Stimulated activated CD4-positive, alpha-beta T cell treated with anti-CD3 and anti-CD28 coated beads, Interleukin-15, amount 100 ng/mL, for 1 hour (primary cell): ENCODE measurements at places on chromosomes 5 and 9.

- no peak for DNase-seq
Observed at GRCh38 chr5:119212676-119213075, 141.8 kb downstream of the DMXL1 start.

DNA sequence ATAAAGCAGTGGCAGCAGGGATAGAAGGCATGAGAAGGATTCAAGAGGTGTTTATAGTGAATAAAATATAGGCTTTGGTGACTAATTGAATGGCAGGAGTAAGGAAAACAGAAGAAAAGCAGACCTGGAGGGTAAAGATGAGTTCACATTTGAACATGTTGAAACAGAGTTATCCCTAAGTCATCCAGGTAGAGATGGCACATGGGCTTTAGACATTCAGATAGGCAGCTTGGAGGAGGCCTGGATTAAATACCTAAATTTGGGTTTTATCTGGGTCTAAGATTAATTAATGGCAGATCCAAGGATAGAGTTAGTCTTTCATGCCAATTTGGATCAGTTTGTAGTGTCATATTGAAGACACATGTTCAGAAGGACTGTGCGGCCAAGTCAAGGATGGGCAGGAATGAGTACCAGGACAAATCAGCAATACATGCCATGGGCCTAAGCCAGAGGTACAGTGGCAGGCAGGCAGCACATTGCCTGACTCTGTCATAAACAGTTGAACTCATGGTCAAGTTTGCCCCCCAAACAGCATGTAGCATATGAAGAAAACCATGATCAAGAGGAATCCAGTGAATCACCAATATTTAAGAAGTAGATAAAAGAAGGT is 115.5 kb upstream of the SLC12A2 start:
- DNase-seq = no peak

DNA sequence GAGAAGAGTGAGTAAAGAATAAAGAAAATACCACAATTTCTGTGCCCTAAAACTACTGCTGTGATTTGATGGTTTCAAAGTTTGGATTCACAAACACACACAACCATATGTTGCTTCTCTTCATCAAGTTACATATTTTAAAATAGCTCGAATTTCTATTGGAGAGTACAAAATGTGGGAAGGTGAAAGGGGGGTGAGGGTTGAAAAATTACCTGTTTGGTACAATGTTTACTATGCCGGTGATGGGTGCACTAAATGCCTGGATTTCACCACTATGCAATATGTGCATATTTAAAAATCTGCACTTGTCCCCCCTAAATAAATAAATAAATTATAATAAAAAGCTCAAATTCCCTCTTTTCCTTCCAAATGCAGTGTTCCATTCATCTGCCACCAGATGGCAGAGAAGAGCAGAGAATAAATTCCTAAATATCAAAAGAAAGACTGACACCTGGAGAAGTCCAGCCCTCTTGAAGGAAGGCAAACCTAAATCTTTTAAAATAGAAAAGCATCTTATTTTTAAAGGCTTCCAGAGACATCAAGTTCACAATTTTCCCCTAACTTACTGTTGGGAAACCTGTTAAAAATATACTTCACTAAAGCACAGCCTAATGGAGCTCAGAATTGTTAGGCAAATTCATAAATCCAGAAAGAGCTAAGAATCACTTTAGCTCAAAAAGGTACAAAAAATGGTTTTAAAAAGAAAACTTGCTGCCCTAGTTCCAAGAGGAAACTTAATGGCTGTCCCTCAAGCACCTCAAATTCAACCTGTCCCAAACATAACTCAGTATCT is 24.8 kb upstream of the HNRNPA0 start:
- DNase-seq = no peak

GRCh38 chr5:149412783-149413476 is 33.8 kb upstream of the IL17B start:
- no peak for DNase-seq

GRCh38 chr5:91145333-91145620 is 237.8 kb downstream of the ARRDC3 start:
- DNase-seq = no peak

DNA sequence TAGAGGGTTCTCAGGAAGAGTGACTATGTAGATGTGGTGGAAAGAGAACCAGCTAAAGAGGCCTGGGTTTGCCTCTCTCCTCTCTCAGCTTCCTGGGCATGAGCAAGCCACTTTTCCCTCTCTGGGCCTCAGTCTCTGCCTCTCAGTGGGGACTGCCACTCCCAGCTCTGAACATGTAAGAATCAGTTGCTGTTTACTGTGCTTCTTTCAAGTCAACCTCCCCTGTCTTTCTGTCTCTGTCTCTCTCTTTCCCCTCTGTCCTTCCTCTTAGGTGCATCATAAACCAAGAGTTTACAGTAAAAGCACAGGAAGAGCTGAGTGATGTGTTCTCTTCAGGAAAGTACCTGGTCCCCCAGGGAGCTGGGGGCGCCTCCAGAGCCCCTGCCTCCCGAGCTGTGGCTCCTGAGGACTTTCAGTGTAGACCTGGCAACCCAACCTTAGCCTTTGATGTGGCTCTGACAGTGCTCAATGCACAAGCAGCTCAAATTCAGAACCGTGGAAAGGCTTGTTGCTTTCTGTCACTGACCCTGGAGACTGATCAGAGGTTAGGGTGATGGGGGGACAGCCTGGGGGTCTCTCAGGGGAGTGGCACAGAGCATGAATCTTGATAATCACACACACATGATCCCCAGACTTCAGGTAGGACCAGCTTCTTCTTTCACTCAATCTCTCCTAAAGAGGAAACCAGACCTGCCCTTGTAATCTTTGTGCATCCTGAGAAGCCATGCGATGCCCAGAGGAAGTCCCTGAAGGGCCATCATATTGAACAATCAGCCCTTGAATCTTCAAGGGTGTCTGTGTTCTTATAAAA is 59.4 kb upstream of the TNFSF8 start:
- DNase-seq = no peak

- no peak for DNase-seq
Observed at GRCh38 chr9:98707166-98708102, 1.3 kb downstream of the GABBR2 start.

DNA sequence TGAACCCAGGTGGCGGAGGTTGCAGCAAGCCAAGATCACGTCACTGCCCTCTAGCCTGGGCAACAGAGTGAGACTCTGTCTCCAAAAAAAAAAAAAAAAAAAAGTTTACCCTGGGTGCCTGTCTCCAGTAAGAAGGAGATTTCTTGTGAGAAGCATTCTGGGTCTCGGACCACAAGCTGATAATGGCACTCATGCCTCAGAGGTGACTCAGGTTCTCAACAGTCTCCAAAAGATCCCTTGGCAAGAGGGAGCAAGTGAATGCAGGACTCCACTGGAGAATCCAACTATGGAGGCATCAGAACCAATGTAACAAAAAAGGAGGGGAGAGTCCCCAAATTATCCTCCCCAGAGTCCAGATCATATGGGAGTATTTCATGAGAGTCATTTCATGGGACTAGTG is 106.0 kb upstream of the LRRTM2 start:
- no peak for DNase-seq

DNA sequence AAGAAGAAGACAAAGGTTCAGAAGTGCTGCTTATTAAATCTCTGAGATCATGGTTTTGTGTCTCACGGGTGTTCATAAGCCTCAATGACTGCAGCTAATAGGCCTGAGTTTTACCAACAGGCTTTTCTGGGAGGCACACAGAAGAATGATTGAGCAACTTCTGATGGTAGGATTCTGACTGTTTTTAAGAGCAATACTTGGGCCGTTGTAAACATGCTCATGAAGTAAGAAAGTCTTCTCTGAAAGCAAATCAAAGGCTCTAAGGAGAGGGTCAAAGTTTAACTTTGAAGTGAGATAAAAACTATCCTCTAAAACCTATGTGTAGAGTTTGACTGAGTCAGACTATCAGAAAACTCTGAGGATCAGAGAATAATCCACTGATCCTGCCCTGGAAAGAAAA is 390.9 kb upstream of the DAB2 start:
- DNase-seq = no peak

- DNase-seq = no peak
Observed at GRCh38 chr5:125311743-125312142, 565.3 kb upstream of the ZNF608 start.

DNA sequence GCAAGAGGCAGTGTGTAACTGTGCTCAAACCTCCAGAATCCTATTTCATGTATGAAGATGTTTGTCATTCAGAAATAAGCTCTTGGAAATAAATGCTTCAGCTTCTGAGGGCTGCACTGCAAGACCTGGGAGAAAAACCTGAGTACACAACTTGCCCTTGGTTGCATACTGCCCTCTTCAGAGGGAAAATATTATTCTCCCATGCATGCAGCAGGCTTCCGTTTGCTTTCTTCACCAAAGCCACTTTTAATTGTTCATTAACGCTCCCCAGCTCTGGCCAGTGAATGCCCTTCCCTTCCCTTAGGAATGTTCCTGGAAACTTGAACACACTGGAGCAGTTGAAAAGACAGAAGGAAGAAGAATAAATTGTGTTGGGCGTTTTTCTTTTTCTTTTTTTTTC is 2.5 kb upstream of the WHRN start:
- no peak for DNase-seq

GRCh38 chr5:142296914-142297417 is 27.9 kb downstream of the SPRY4 start:
- no peak for DNase-seq

- DNase-seq = no peak
Observed at GRCh38 chr5:139147483-139148087, 50.6 kb downstream of the SIL1 start.

DNA sequence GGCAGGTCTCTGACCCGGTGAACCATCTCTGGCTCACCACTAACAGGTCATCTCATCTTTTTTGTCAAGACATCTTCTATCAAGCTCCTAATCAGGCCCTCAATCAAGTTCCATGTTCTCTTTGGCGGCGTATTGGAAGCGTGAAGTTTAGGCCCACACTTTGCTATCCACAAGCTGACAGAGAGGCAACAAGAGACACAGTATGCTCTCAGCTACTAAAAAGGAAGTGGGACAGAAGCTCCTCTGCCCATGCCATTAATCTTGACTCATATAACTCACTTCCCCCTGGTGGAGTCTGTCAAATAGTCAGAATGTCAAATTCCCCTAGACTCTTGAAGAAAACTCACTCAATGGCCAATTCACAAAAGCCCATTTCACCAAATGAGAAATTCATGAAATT is 77.6 kb upstream of the TMC1 start:
- no peak for DNase-seq

DNA sequence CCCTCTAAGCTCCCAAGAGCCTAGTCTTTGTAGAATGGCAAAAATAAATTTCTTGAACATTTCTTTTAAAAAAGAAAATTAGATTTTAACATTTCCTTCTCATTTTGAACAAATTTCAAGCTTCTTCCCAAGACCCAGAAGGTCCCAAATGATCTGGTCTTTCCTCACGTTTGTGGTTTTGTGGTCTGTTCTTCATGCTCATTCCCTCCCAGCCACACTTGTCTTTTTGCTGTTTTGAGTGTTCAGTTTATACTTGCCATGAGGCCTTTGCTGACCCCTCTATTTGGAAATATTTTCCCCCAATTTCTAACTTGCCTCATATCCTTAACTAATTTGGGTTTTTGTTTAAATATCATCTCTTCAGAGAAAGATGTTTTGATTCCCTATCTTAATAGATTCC is 133.4 kb upstream of the PAPPA start:
- DNase-seq = no peak

GRCh38 chr5:35477321-35477720 is 140.3 kb upstream of the SPEF2 start:
- no peak for DNase-seq

DNA sequence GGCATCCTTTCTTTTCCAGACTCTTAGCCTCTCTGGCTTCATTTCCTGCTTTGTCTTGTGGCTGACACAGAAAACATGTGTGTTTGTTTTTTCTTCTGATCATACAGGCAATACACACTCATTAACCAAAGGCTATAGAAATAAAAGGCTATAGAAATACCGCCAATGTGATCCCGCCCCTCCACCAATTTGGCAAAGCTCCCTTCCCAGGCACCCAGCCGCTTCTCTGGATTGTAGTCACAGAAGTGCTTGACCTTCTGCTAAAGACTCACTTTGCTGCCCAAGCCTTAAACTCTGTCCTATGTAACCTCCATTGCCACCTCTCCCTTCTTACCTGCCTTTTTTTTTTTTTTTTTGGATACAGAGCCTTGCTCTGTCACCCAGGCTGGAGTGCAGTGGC is 5.3 kb downstream of the TXNDC15 start:
- no peak for DNase-seq

DNA sequence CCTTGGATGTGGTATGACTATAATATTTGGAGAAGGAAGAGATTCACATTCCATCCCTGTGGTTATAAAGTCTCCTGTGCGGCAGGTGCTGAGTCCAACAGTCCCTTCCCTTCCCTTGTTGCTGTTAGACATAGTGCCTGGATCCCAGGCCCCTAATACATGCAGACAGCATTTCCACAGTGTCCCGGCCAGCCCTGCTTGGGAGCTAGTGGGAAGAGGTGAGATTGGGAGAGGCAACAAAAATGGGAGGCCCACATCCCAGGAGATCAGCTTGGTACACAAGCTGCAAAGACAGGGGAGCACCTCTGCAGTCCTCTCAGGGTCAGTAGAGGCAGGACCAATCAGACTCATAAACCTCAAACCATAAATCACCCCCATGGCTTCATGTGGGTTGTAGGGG is 3.3 kb upstream of the NEURL1B start:
- DNase-seq = no peak

GRCh38 chr5:86824637-86825036 is 206.9 kb downstream of the COX7C start:
- DNase-seq = no peak

DNA sequence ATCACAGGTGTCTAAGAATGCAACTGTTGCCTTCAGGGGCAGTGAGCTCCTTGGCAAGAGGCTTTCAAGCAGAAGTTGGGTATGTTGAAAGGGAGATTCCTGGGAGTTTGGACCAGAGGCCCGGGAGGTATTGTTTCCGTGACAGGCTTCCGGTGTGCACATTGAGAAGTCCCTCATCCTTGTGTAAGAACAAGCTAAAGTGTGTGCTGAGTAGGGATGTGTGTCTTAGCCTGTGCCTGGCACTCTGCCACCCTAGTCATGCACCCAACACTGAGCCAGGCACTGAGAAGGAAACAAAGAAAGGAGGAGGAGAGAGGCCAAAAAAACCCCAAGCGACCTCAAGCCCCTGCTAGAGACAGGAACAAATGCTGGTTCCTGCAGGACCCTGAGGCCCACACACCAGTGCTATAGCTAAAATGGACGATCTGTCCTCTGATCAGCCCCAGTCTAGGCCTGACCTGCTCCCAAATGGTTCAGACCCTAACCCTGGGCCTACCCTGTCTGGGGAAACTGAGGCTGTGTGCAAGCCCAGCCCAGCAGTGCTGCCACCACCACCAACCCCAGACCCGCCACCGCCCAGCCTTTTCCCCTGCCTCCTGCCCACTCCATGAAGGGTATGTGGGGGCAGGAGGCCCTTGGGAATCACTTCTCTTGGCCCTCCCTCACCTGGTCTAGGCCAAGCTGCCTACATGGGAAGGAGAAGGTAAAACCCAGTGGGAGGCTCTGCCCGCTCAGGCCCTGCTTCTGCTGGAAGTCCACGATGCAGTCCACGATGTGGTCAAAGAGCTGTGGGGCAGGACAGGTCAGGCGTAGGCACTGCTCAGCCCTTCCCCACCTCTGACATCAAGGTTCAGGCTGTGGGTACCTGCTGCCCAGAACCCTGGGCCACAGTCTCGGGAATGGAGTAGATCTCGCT is 12.6 kb downstream of the HK3 start:
- DNase-seq = no peak

- no peak for DNase-seq
Observed at GRCh38 chr9:89814340-89815040, 209.7 kb downstream of the GADD45G start.
